ENCODE measurements at places on chromosomes 4 and X.

GRCh38 chrX:13046141-13046855 is 1.9 kb upstream of the FAM9C start:
- no peak for DNase-seq

GRCh38 chrX:5324546-5324945 is 904.1 kb downstream of the NLGN4X start:
- no peak for DNase-seq

- no peak for DNase-seq
Measured at GRCh38 chrX:132181364-132181763, 37.9 kb downstream of the RAP2C start.

GRCh38 chr4:127965803-127966175 is 583 bp downstream of the ABHD18 start:
- peak; percentile 36 for DNase-seq

Data from stimulated activated CD4-positive, alpha-beta T cell treated with anti-CD3 and anti-CD28 coated beads, Interleukin-15, amount 100 ng/mL, for 1 hour (primary cell).